Stimulated activated CD8-positive, alpha-beta memory T cell treated with anti-CD3 and anti-CD28 coated beads, Interleukin-4, amount 100 ng/mL, for 4 hours (primary cell): ENCODE measurements at places on chromosomes 3 and 15.

DNA sequence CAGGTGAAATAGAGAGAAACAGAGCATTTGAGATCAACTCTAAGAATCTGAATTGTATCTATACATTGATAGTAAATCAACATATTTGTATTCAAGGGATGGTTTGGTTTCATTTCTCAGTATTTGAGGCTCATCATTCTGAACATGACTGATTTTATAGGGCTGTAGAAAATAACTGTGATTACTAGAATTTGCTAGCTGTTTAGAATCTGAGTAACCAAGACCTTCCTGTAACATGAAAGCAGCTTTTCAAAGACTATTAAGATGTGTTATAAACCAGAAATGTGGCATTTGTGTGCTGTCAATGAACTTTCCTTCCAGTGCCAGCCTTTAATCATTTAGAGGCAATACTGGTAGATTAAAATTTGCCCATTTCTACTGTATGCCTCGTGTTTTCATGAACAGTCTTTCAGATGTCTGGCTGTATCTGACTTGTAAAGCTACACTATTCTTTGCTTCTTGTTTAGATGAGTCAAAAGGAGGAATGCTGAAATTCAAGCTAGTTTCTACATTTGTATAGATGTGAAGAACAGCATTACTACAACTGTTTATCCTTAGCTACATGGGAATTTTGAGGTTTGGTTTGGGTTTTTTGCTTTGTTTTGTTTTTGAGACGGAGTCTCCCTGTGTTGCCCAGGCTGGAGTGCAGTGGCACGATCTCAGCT lies 137.3 kb upstream of the BHLHE40 start:
- no peak for DNase-seq

DNA sequence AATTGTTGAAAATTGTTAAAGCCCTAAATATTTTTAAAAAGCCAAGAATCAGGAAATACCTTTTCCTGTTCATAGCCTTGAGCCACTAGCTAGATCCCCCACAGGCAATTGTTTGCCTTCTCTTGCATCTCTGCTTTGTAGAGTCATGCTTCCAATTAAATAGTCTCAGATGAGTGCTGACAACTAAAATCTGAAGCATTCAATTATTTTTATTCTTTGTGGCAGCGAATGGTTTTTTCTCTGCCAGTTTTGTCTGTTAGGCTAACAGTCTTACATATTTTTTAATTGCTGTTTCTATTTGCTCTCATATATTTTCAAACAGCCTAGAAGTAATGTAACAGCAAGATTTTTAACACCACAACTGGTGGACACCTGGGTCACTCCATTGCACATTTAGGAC lies 277.1 kb upstream of the GBE1 start:
- DNase-seq, result no peak

GRCh38 chr3:45592405-45592804 lies 2.1 kb upstream of the LIMD1 start:
- no peak for DNase-seq

GRCh38 chr3:29590461-29590860 lies 309.6 kb downstream of the RBMS3 start:
- no peak for DNase-seq

- DNase-seq, result no peak
Measured at GRCh38 chr3:176579711-176580185, 617.5 kb downstream of the TBL1XR1 start.

DNA sequence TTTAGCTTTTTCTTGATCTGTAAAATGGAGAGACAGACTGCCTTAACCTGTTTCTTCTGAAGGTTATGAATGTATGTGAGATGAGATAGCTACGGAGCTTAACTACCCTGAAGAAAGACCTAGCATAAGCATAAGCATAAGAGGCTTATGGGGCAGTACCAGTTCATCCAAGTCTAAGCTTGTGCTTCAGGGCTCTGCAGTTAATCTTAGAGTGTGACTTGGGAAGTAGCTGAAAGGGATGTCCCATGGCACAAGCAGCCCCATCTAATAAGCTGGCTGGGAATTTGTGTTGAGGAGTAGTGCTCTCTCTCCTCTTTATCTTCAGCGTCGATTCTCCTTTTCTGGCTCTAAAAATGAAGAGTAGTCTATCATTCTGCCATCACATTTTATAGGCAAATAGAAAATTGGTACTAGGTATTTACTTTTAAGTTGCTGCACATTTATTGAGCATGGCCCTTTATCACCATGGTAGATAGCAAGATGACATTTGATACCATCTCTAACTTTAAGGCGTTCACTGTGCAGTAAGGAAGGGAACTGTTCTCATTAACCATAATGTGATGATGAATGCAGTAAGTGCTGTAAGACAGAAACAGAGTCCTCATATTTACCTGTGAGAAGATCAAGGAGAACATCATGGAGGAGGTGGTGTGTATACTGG lies 174.5 kb upstream of the LRRFIP2 start:
- no peak for DNase-seq

GRCh38 chr3:100696161-100696560 lies 13.1 kb upstream of the TFG start:
- DNase-seq, result no peak

DNA sequence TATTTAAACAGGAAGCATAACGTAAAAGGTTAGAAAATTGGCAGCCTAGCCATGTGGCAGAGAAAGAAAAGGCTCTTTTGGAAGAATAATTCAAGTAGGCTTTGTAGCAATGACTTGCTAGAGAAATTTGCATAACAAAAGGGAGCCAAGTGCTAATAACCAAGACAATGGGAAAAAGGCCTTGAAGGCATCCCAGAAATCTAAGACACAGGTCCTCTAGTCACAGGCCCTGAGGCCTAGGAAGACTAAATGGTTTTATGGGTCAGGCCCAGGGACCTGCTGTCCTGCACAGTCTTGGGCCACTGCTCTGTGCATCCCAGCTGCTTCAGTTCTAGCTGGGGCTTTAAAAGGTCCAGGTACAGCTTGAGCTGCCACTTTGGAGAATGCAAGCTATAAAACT lies 78.5 kb downstream of the FGF7 start:
- no peak for DNase-seq

DNA sequence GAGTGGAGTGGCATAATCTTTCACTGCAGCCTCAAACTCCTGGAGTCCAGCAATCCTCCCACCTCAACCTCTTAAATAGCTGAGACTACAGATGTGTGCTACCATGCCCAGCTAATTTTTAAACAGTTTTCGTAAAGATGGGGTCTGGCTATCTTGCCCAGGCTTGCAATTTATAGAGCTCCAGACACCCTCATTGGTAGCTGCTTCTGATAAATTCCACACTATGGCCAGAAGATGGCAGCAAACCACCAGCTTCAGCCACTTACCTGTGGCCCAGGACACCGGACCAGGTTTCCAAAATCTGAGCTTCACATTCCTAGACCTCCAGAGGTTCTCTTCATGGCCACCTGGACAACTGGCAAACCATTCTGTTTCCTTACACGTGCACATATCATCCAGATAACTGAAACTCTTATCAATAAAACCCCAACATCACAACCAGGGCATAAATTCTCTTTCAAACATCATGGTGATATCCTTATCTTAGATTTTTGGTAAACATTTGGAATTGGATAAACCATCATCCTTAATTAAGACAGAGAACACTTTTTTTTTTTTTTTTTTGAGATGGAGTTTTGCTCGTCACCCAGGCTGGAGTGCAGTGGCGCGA lies 28.9 kb downstream of the FBXW12 start:
- peak; percentile 24 for DNase-seq

DNA sequence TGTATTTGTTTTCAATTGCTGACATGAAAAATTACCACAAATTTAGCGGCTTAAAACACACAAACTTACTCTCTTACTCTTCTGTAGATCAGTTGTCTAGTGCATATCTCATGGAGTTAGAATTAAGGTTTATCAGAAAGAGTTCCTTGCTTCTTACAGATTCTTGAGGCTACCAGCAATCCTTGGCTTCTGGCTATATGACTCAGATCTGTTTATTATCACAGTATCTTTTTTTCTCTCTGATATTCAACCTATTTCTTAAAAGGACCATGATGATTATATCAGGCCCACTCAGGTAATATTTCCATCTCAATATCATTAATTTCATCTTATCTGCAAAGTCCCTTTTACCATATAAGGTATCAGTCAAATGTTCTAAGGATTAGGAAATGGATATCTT lies 263.5 kb upstream of the BCHE start:
- no peak for DNase-seq

GRCh38 chr3:71062952-71063772 lies 520.4 kb downstream of the FOXP1 start:
- no peak for DNase-seq

DNA sequence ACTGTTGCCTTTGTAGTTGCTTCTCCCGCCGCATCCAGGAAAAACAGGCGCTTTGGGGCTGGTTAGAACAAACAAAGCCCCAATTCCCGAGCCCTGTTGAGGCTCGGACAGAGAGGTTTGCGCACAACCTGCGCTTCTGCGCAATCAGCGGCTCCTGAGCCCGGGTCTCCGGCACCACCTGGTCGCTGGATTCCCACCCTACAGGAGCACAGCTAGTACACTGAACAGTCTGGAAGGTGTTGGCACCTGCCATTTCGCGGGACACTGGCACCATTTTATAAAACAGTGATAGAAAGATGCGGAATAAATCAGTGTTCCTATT lies 13.8 kb downstream of the ZIC4 start:
- no peak for DNase-seq

DNA sequence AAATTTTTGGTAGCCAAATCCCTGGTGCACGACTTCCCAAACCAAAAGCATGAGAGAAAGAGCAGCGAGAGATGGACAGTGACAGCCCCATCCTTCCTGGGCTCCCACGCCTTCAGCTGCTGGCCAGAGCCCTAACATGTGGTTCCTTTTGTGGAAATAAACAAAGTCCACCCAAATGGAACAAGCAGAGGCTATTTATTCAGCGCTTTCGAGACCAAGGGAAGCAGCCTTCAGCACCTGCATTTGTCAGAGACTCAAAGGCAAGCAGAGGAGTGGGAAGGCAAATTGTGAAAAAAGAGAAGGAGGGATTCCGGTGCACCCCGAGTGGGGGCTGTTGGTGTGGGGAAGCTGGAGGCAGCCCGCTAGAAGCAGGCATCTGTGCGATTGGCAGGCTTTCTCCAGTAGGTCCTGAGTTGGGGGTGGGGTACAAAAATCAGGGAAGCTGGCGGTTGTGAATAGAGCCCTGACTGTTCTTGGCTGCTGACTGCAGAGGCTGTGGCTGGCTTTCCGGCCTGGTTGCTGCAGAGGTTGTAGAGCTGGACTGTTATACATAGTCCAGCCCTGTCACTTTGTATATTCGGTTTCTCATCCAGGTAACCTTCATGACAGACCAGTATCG lies 427.2 kb downstream of the OCA2 start:
- no peak for DNase-seq

DNA sequence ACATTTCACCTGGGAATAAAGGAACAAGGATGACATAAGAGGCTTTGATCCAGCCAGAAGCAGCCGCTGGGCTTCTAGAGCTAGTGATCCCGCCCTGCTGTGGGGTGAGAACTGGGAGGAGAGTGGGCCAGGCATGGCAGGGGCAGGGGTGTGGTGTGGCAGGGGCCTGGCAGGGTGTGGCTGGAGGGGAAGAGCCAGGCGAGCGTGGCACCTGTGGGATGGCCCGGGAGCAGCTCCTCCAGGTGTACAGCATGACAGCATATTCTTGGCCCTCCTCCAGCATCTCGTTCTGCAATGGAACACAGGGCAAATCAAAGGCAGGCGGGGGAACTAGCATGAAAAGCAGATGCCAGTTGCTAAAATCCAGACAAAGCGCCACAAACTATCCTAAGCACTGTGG lies 35.5 kb downstream of the CYFIP1 start:
- no peak for DNase-seq

- no peak for DNase-seq
Measured at GRCh38 chr3:79602385-79602784, 165.4 kb downstream of the ROBO1 start.

- DNase-seq, result no peak
Measured at GRCh38 chr3:182861348-182861747, 68.0 kb downstream of the ATP11B start.

GRCh38 chr15:70722266-70723121 lies 40.9 kb downstream of the UACA start:
- DNase-seq, result no peak

GRCh38 chr15:48059791-48060190 lies 61.0 kb upstream of the SLC24A5 start:
- no peak for DNase-seq

- no peak for DNase-seq
Measured at GRCh38 chr15:22811640-22812039, 25.2 kb downstream of the NIPA1 start.
